ENCODE measurements at places on chromosomes 11 and 22.
A peak's percentile ranks its signal among the peaks of the same experiment; 100 is the strongest.

DNA sequence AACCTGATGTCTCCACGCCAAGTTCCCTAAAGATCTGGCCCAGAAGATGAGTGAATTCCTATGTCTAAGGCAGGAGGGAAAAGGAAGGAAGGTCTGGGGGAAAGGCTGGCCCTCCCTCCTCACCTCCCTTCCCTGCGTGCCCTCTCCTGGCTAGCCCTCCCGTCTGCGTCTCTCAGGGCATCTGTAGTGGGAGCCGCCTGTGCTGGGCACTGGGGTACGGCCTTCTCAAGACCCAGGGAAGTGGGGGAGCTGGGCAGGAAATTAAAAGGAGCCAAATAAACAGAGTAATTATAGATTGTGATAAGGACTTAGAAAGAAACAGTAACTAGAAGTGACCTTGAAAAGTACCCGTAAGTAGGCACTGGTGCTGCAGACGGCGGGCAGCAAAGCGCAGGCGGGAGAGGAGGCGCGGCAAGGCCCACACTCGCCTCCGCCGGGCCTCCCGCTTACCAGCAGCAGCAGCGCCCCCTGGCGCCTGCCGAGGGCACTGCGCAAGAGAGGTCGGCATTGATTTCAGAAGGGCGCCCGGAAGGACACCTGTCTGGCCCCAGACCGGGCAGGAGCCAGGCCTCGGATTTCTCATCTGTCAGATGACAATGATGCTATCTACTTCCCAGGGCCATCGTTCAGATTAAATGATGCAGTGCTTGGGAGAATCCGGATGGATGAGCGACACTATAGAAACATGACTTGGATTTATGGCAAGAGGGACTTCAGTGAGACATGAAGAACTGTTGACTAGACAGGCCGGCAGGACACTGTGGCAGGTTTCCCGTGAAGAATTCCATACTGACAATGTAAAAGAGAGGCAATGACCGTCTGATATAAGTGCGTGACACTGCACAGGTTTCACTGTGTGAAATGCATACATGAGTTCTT lies 7.3 kb downstream of the KCNJ1 start:
- no peak for DNase-seq

DNA sequence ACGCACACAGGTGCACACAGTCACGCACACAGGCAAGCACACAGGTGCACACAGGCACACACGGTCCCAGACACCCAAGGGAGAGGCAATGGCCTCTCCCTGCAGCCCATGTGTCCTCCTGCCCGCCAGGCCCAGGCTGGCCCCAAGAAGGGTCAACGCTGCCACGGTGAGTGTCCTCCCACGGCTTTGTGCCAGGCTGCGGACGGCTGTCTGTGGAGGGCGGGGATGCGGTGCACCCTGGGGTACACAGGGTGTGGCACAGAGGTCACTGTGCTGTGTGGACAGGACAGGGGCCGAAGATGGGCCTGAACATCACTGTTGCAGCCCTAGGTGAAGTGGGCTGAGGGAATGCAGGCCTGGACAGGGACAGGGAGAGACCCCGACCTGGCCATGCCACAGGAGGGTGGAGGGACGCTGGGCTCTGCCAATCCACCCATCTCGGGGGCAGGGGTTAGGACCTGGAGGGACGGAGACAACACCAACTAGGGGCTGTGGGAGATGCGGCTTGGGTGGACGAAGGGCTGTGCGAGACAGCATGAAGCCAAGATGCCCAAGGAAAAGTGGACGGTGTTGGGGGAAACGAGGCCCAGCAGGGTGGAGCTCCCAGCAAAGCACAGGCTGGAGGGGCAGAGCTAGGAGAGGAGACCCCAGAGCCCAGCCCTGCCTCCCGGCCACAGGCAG lies 523.8 kb downstream of the BRD1 start:
- no peak for DNase-seq

- no peak for DNase-seq
Observed at GRCh38 chr22:46429325-46429853, 93.9 kb downstream of the TRMU start.

DNA sequence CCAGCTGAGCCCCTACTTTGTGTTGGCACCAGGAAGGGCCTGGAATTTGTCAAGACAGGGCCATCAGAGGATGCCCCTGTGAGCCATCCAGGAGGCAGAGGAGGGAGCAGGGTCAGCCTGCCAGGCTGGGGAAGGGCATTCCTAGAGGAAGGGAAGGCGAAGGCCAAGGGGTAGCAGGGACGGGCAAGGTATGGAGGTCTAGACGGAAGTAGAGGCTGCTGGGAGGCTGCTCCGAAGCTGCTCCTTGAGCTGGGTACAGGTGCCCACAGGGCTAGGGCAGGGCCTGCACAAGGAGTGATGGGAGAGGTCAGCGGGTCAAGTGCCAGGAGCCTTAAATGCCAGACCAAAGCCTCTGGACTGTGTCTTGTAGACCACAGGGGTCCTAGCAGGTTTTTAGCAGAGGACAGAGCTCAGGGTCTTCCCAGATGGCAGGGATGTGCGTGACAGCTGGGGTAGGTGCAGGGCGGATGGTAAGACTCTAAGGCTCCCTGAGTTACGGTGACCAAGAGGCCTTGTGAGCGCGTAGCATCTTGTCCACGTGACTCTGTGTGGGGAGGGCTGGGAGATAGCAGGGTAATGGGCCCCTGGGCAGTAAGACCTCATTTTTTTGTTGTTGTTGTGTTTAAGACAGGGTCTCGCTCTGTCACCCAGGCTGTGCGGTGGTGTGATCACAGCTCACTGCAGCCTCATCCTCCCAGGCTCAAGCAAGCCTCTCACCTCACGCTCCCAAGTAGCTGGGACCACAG lies 31.7 kb upstream of the CSNK1E start:
- no peak for DNase-seq

DNA sequence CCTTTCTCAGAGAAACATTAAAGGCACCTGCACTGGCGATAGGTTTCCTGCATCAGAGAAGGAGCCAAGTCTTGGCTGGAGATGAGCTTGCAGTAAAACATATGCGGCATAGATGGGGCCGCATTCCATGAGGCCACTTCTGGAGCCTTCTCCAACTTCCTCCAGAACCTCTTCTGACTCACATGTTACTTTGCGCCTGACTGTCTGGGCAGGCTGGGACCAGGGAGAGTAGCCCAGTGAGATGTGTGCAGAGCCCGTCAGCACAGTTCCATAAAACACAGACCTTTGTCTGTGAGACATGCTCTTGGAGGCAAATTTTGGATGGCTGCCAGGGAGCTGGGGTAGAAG lies 55.4 kb upstream of the BID start:
- no peak for DNase-seq

GRCh38 chr22:35840302-35840739 lies 122.6 kb downstream of the APOL5 start:
- DNase-seq, result peak; percentile 89

DNA sequence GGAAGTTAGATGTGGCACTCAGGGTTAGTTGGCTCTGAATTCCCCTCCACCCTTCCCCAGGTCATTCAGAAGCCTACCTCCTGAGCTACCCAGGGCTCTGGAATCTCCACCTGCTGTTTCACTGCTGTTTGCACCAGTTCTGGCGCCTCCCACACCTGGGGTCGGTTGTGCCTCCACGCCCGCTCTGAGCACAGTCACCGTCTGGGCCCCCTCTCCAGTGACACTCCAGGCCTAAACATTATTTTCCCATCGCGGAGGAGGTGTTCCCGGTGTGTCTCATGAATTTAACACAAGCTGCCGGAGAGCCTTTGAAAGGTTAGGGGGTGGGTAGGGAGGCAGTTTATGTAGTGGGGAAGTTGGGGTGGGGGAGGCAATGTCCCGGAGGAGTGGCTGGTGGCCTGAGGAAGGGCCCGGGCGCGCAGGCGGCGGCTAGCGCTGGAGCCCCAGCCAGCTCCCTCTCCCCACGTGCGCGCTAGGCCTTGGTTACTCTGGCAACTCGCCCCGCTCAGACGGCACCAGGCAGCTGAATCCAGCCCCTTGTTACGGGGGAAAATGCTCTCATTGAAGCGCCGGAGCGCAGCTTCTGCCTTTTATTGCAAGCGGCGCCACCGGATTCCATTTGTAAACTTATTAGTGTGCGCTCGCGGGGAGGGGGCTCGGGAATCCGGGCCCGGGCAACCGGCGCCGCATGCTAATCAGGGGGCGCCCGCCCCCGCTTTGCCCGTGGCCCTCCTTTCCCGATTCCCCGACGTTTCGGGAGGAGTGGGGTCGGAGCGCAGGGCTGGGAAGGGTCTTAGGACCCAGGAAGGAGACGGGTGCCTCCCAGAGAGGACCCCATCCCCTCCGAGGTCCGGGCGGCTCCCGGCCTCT lies 52.4 kb downstream of the GRIK4 start:
- peak; percentile 48 for DNase-seq

GRCh38 chr11:59552844-59553243 lies 41.5 kb downstream of the OR4D9 start:
- no peak for DNase-seq

GRCh38 chr11:44564166-44564565 lies 1.3 kb upstream of the CD82 start:
- no peak for DNase-seq

GRCh38 chr11:113084297-113084696 lies 123.1 kb downstream of the NCAM1 start:
- no peak for DNase-seq

DNA sequence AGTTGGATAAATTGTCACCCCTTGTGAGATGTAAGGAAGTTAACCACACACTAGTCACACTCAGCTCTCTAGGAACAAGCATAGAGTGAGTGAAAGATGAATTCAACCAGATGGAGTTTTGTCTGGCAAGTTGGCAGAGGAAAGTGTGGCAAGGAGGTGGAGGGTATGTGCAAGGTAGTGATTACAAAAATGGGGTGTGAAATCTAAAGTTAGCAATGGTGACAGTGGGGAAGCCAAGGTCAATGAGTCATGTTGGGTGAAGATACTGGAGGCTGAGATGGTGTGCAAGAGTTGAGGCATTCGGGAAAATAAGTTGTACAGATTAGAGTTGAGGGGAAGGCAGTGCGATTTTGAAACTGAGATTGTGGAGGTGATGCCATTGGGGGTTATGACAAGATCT lies 33.7 kb downstream of the MRGPRX2 start:
- DNase-seq, result no peak

DNA sequence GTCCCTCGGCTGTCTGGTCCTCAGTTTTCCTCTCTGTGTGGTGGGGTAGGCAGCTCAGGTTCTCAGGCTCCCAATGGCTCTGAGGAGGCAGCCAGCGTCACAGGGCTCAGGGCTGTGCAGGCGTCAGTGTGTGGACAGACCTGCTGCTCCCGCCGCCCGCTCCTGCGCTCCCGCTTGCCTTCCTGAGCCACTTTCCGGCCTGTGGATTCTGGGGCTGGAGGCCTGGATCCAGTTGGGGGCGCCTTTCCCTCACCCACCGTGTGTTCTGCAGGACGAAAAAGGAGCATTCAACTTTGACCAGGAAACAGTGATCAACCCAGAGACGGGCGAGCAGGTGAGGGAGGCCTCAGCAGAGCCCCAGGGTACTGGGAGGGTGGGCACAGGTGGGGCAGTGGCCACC lies 14.7 kb downstream of the DPP3 start:
- DNase-seq, result no peak

Data from NCI-H1417 (cell line).